ENCODE measurements at places on chromosomes 1 and 21.

GRCh38 chr1:24909388-24909898 is 20.6 kb downstream of the RUNX3 start:
- DNase-seq: no peak

DNA sequence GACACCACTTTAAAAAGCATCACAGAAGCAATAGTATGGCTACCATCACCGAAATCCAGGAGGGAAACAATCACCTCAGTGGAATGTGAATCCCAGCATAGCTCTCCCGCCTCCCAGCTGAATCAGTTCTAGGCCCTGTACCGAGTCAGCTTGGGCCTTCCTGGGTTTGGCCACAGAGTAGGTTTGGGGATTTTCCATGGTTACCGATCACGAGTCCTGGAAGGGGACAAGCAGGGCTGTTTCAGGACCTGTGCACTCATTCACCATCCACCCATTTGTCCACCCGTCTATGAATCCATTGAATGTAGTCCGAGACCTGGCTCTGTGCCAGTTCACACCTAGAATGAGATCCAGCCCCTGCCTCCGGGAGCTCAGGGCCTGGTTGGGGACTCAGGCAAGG is 94.2 kb downstream of the ARHGEF10L start:
- no peak for DNase-seq

DNA sequence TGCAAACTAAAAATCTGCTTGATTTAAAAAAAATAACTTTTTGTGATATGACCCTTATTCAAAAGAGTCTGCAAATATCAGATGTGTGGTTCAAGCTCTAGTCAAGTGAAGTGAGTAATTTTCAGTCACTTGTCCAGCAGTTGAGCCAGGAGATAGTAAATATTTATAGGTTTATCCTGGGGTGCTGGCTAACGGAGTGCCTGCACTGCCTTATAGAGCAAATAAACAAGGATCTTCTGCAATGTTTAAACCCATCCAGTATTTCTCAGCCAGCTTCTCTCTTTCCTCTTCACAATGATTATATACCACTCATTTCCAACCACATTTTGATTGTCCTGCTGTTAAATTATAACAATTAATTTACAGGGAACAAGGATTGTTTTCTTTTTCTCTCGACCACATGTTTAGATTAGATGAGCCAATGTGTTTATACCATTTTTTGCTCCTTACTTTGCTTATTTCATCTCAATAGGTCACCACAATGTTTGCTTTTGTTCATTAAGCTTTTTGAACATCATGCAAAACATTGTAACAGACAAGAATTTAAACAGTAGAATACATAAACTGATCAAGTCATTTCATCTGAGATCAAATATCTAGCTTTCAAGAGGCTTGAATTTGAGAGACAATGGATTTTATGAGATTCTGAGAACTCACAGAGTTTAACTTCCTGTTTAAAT is 60.3 kb upstream of the GREM2 start:
- DNase-seq: no peak

DNA sequence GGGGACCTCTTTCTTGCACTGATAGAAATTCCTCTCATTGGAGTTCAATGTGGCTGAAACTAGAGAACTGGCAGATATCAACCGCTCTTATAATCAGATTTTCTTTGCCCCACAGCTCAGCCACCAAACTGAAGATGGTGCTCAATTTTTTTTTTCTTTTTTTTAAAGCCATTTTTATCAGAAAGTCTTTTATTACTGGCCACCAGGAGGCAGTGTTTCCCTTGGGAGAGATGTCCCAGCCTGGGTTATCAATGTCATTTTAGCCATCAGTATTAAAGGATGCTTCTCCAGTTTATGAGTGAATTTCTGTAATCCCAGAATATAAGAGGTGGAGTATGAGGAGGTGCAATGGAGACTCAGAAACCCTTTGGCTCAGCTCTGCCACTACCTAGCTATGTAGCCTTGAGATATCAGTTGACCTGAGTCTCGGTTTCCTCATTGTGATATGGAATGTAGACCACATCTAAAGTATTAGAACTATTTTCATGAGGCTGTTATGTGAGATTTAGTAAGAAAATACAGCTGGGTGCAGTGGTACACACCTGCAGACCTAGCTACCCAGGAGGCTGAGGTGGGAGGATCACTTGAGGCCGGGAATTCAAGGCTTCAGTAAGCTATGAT is 27.6 kb downstream of the CD244 start:
- no peak for DNase-seq

DNA sequence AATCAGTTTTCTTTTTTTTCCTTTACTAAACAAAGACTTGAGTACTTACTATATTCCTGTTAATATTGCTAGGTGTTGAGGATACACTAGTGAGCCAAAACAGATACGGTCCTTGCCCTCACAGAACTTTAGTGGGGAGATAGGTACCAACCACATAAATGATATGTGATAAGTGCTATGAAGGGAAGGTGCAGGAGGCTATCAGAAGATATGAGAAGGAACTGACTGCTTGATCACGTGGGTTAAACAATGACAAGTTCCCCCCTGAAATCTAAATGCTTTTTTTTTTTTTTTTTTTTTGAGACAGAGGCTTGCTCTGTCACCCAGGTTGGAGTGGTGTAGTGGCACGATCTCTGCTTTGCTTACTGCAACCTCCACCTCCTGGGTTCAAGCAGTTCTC is 25.0 kb downstream of the RBM15 start:
- DNase-seq: no peak

DNA sequence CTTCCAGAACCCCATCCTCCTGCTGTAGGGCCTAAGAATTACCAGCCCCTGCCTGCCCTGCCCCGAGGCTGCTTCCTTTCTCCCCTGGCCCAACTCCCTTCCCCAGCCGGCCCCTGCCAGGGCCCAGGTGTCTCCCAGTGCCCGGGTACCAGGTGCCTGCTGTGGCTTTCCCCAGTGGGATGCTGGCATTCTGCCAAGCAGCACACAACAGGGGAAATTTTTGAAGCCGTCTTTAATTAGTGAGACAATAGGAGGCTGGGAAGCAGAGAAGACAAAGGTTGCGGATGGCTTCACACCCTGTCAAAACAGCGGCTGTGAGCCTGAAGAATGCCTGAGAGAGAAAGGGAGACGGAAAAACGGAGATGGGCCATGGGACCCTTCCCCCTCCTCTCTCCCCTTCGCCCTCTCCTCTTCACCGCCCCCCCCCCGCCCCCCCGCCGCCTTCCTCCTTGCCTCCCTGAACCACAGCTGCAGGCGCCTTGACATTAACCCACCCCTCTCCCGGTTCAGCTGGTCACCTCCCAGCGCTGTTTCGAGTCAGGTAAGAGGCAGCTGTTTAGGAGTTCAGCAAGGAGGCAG is 33.6 kb downstream of the LRRN2 start:
- no peak for DNase-seq

DNA sequence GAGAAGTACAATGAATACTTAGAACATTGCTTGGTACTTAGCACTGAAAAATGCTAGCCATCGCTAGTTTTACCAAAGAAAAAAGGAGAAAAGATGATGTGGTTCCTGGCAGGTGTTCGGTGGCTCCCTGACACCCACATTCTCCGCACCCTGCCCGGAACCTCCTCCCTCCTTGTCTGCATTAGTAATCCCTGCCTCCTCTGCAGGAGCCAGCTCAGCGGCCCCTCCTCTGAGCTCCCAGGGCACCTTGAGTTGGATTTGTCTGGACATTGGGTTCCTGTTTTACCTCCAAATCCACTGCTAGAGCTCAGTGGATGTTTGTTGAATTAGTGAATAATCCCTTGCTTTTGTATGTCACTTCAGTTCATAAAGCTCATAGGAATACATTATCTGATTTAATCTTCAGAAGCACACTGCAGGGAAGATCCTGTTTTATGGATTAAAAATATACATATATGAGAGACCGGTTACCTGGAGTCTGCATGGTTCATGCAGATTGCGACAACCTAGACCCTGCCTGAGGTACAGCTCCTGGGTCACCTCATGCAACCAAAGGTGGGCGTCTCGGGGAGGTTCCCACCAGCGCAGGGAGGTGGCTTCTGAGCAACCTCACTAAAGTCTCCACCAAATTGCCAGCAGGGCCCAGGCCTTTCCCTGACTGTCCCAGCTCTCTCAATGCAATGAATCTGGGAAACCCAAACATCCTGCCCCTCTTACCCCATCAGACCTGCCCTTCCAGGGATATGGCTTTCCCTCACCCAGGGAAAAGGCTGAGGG is 24.2 kb downstream of the PCAT6 start:
- DNase-seq: no peak

- DNase-seq: no peak
These were observed 111.7 kb upstream of the IRF2BP2 start for GRCh38 chr1:234721476-234722269.

GRCh38 chr21:34271189-34271851 is 92.5 kb upstream of the KCNE2 start:
- no peak for DNase-seq

DNA sequence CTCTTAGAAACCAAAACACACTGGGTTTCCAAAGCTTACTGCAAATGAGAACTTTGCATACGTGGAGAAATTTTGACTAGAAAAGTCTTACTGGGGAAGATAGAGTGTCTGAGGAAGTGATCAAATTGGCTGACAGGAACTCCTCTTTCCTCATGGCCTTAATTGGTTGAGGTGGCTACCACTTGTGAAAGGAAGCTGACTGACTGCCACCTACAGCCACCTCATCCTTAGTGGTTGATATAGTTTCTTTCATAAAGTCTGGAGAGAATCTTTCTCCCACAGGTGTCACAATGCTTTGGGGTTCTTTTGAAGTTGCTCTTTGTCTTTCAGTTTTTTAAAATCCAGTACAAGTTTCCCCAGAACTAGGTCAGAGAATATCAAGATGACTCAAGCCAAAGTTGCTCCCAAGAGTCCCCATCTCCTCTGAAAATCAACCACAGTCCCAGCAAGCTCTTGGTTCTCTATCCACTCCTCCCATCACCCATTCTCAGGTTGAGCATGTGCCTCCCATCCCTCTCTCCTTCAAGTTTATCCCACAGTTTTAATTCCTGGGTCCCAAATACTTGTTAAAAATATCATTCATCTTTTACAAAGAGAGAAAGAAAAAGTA is 43.3 kb downstream of the GPR88 start:
- DNase-seq: no peak

DNA sequence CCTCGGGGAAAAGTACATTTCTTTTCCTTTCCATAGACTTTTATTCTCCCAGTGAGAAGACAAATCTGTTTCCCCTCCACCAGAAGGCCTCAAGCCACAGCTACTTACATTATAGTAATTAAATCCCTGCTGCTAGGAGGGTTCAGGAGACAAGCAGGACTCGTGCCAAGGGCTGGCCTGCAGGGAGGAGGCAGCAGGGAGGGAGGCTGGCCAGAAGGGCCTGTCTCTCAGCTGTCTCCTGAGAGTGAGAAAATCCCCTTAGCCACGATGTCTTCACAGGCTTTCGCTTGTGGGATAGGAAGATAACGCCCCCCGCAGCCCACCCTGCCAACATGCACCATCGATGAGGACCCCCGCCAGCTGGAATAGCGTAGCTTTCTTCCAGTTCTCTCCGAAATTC is 14.0 kb downstream of the KCNN3 start:
- no peak for DNase-seq
